GM23248 (cell line): ENCODE measurements at places on chromosomes 2 and 18.

- H3K27me3 ChIP-seq, result 0 out of 2 replicates have a peak, but pooled peaks cover 2% of the 10 kb centered on the region
- H3K4me3 ChIP-seq, result no peak overlapping the region
- no peak for DNase-seq
These were observed 62.4 kb upstream of the MSH6 start for GRCh38 chr2:47720559-47720958.

DNA sequence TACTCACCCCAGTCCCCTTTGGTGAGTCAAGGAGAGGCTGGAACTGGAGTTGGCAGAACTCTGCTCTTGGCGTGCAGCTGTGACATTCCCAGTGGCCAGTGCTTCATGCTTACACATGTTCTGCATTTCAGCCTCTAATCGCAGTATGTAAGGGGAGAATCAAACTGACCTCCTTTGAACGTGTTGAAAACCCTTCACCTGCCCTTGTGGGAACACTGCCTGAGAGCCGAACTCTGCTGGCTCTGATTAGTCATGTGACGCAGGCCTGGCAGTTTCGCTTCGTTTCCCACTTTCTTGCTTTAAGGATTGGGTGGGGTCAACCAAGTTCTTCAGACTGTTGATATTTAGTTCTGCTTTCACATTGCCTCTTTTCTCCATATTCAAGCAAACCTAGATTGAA is 173.8 kb upstream of the BCL2L11 start:
- peaks cover 12% of the 10 kb centered on the region for H3K27me3 ChIP-seq
- no peak for DNase-seq
- no peak overlapping the region for H3K4me3 ChIP-seq
- H3K4me1 ChIP-seq, result no peaks in the 10 kb centered on the region
- H3K27ac ChIP-seq, result no peak overlapping the region
- no peaks in the 10 kb centered on the region for H3K36me3 ChIP-seq

DNA sequence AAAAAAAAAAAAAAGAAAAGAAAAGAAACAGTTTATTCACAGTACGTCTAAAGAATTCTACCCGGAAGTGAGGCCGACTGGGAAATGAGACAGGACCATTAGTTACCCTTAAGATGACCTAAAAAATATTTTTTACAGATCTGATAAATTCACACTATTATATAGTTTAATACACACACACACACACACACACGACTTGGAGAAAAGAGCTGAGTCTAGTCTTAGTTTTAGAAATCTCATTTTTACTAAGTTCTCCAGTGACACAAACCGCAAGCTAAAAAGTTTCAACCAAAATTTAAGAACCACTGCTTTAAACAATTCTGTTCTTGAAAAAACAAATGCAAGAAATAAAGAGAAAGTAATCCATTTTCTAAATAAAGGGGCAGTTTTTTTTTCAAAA is 27.1 kb downstream of the ST3GAL5 start:
- DNase-seq, result no peak
- H3K4me3 ChIP-seq, result no peak overlapping the region
- H3K36me3 ChIP-seq, result no peaks in the 10 kb centered on the region; the same call in 1 of the 2 replicates

DNA sequence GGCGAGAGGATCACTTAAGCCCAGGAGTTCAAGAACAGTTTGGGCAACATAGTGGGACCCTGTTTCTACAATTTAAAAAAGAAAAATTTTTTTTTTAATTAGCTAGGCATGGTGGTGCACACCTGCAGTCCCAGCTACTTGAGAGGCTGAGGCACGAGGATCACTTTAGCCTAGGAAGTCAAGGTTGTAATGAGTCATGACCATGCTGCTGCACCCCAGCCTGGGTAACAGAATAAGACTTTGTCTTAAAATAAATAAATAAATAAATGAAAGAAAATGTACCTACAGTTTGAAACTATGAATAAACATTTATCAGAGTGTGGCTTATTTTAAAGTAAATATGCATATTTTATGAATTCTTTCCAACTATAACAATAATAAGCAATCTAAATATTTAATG is 16.7 kb downstream of the PDE1A start:
- H3K36me3 ChIP-seq, result no peaks in the 10 kb centered on the region
- DNase-seq, result no peak
- no peaks in the 10 kb centered on the region for H3K27me3 ChIP-seq
- peaks cover 18% of the 10 kb centered on the region for H3K4me1 ChIP-seq
- H3K27ac ChIP-seq, result no peak overlapping the region
- H3K4me3 ChIP-seq, result no peak overlapping the region

DNA sequence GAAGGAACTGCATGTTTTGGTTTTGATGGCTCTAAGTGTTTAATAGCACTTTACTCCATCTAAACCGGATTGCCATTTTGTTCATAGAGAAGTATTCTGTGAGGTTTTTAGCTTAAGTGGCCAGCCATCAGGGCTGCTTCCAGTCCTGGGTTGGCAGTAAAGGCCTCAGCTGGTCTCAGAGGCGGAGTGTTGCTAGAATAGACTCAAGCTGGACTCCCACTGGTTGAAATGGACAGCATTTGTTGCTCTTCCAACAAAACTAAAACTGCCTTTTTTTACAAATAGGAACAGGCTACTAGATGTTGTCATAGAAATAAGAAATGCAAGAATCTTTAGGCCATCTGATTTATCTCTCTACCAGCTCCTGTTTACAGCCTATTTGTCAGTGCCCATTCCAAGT is 126.4 kb downstream of the MAIP1 start:
- H3K27me3 ChIP-seq, result 0 out of 2 replicates have a peak, but pooled peaks cover 7% of the 10 kb centered on the region
- no peaks in the 10 kb centered on the region for H3K4me1 ChIP-seq
- no peak for DNase-seq
- H3K36me3 ChIP-seq, result no peaks in the 10 kb centered on the region
- H3K27ac ChIP-seq, result no peak overlapping the region
- no peak overlapping the region for H3K4me3 ChIP-seq

- no peak overlapping the region for H3K4me3 ChIP-seq
- H3K36me3 ChIP-seq, result no peaks in the 10 kb centered on the region
- peaks cover 22% of the 10 kb centered on the region for H3K27me3 ChIP-seq
- H3K27ac ChIP-seq, result no peak overlapping the region
- peak; percentile 10 for DNase-seq
These were observed 25.7 kb upstream of the COX7A2L start for GRCh38 chr2:42386682-42387081.

- H3K36me3 ChIP-seq, result no peaks in the 10 kb centered on the region
- H3K27ac ChIP-seq, result no peak overlapping the region
- H3K27me3 ChIP-seq, result no peaks in the 10 kb centered on the region
- no peaks in the 10 kb centered on the region for H3K4me1 ChIP-seq
- DNase-seq, result no peak
These were observed 273.3 kb downstream of the GBX2 start for GRCh38 chr2:235894839-235895238.

DNA sequence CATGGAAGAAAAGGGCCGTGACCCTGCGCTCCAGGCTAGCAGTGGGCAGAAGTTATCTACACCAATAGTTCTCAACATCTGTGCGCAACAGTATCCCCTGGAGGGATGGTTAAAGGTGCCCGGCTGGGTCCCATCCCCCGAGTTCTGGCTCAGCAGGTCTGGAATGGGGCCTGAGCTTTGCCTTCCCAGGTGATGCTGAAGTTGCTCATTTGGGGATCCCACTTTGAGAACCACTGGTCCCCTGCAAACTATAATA is 31.1 kb downstream of the DNMT3A start:
- no peaks in the 10 kb centered on the region for H3K4me1 ChIP-seq
- H3K36me3 ChIP-seq, result no peaks in the 10 kb centered on the region
- DNase-seq, result no peak
- no peak overlapping the region for H3K27ac ChIP-seq

DNA sequence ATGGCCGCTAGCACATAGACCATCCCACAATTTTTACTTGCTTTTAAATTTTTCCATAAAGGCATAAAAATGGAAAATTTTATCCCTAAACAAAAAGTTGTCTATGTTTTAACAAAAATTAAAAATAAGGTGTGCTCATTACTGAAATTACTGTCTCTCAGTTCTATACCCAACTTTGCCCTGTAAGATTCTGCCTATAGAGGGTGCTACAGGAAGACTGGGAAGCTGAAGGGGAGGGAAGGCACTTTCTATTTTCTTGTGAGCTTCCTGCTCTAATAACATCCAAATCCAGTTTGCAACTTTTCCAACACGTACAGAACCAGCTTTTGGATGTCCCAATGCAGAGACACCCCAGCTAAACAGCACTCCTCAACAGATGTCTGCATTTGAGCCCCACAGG is 666.9 kb downstream of the PLCL1 start:
- H3K4me3 ChIP-seq, result no peak overlapping the region
- no peak overlapping the region for H3K27ac ChIP-seq
- no peaks in the 10 kb centered on the region for H3K4me1 ChIP-seq
- H3K27me3 ChIP-seq, result no peaks in the 10 kb centered on the region
- no peak for DNase-seq
- H3K36me3 ChIP-seq, result no peaks in the 10 kb centered on the region

DNA sequence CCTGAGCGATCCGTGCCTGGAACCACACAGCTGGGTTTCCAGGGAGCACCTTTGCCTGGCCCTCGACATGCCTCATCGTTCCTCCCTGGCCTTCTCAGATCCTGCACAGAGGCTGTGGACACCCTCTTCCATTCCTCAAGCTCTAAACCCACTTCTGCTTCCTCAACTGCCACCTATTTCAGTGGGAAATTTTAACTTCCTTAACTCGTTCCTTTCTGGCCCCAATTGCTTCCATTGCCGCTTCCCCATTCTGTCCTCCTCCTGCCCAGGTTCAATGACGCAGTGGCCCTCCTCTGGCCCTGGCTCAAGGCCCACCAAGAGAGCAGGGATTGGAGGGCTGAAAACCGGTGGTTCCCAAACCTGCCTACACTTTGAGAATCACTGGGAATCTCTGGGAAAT is 4.8 kb upstream of the B3GNT7 start:
- H3K27ac ChIP-seq, result no peak overlapping the region
- no peak for DNase-seq
- H3K4me3 ChIP-seq, result no peak overlapping the region
- H3K27me3 ChIP-seq, result peaks cover 14% of the 10 kb centered on the region; the same call in 1 of the 2 replicates
- H3K4me1 ChIP-seq, result peaks cover 11% of the 10 kb centered on the region
- no peaks in the 10 kb centered on the region for H3K36me3 ChIP-seq

DNA sequence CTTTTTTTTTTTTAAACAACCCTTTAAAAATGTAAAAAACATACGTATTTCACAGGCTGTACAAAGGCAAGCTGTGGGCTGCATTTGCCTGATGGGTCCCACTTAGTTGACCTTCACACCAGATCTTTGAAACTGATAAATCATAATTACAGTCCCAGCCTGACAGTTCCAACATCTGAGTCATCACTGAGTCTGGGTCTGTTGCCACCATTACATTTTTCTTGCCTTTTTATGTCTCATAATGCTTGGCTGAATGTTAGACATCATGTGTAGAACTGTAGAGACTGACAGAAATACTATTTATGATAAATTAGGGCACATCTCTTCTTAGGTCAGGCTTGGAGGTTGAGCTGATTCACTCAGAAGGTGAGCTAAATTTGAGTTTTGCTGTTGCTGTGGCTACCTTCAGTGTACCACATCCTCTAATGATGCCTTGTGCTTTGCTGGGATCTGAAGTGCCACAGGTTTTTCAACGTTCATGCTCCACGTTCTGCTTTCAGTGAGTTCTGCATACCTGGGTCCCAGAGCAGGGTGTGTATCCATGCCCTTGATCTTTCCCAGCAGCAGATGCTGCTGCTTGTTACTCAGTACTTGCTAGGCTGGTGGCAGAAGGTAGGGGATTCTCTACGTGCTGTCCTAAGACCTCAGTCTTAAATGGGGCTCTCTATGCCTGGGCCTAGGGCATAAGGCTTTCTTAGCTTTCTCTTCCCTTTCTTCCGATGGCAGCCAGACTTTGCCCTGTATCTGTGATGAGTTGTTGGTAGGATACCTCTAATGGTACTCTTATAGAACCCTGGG is 160.6 kb upstream of the SMAD7 start:
- H3K36me3 ChIP-seq, result peaks cover 7% of the 10 kb centered on the region; the same call in 1 of the 2 replicates
- no peaks in the 10 kb centered on the region for H3K27me3 ChIP-seq
- H3K4me3 ChIP-seq, result no peak overlapping the region
- peak; percentile 10 for DNase-seq

GRCh38 chr2:238278626-238279323 is 9.6 kb downstream of the PER2 start:
- no peaks in the 10 kb centered on the region for H3K27me3 ChIP-seq
- no peaks in the 10 kb centered on the region for H3K36me3 ChIP-seq
- no peak for DNase-seq
- no peak overlapping the region for H3K4me3 ChIP-seq
- no peak overlapping the region for H3K27ac ChIP-seq
- H3K4me1 ChIP-seq, result no peaks in the 10 kb centered on the region

DNA sequence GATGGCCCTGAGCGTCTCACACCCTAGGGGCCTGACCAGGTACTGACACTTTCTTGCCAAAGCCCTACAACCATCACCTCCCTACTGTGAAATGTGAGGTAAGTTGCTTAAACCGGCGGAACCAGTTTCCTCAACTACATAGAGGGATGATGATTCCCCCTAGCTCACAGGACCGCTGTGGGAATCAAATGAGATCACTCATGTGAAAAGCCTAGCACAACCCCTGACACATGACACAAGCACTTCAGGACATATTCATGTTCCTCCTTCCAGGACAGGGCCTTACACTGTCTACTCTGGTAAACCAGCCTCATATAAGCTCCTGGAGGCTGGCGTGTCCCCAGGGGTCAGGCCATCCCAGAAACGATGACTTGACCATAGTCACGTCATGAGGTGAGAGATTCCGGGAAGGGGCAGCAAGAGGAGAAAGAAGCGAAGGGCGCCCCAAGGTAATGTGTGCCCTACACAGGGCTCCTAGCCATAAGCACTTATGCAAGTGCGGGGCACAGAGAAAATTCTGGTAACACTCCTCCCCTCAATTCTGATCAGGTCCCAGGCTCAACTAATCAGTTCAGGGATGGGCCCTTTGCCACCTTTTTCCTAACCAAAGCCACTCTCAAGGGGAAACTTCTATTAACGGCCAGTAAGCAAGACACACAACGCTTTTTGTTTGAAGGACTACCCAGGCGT is 49.5 kb downstream of the C2orf42 start:
- H3K27me3 ChIP-seq, result no peaks in the 10 kb centered on the region
- peaks cover 8% of the 10 kb centered on the region for H3K4me1 ChIP-seq
- peak overlapping the region; percentile 91 for H3K27ac ChIP-seq
- no peaks in the 10 kb centered on the region for H3K36me3 ChIP-seq
- H3K4me3 ChIP-seq, result peak overlapping the region; percentile 73

GRCh38 chr2:107525406-107525805 is 301.3 kb upstream of the RGPD4 start:
- no peaks in the 10 kb centered on the region for H3K27me3 ChIP-seq
- H3K4me3 ChIP-seq, result no peak overlapping the region
- no peaks in the 10 kb centered on the region for H3K36me3 ChIP-seq
- no peak overlapping the region for H3K27ac ChIP-seq

DNA sequence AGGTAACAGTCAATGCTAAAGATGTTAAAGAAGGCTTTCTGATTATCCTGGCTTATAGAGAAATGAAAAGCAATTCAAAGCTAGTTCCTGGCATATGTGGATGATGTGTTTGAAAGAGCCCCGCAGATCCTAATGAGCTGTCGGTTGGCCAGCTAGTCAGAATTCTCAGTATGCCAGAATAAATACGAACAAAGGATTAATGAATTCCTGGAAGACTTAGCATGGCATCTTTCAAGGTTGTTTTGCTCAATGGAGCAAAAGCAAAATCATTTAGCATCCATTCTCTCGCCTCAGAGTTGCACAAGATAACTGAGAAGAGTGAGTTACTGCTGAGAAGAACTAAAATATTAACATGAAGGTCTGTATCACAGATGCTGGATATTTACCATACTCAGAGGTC is 307.6 kb downstream of the RIT2 start:
- H3K27me3 ChIP-seq, result no peaks in the 10 kb centered on the region
- no peaks in the 10 kb centered on the region for H3K4me1 ChIP-seq
- no peak overlapping the region for H3K27ac ChIP-seq
- DNase-seq, result no peak
- no peak overlapping the region for H3K4me3 ChIP-seq
